ENCODE measurements at places on chromosomes 1 and 21.

GRCh38 chr1:179817789-179818188 lies 59.8 kb downstream of the TOR1AIP2 start:
- H3K27ac ChIP-seq: no peak overlapping the region
- no peak overlapping the region for H3K4me3 ChIP-seq
- no peaks in the 10 kb centered on the region for H3K36me3 ChIP-seq
- H3K27me3 ChIP-seq: no peaks in the 10 kb centered on the region
- no peak for DNase-seq

DNA sequence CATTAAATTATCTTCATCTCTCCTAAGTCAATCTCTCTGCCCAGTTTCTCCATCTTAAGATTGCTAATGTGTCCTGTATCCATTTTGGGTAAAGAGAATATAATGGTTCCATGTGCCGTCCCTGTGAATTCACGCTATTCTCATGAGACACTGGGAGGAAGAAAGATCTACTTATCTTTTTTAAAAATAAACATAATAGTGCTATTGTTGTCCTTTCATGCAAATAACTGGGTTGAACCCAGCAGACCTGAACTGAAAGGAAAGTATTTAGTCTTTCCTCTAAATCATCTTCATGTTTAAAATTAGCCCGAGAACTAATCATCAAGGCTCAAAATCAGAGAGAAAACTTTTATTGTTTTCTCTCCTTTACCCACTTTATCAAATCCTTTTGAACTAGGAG lies 22.4 kb downstream of the SLAMF1 start:
- no peaks in the 10 kb centered on the region for H3K4me1 ChIP-seq
- H3K27ac ChIP-seq: no peak overlapping the region
- no peaks in the 10 kb centered on the region for H3K36me3 ChIP-seq
- no peak for DNase-seq
- no peak overlapping the region for H3K4me3 ChIP-seq

DNA sequence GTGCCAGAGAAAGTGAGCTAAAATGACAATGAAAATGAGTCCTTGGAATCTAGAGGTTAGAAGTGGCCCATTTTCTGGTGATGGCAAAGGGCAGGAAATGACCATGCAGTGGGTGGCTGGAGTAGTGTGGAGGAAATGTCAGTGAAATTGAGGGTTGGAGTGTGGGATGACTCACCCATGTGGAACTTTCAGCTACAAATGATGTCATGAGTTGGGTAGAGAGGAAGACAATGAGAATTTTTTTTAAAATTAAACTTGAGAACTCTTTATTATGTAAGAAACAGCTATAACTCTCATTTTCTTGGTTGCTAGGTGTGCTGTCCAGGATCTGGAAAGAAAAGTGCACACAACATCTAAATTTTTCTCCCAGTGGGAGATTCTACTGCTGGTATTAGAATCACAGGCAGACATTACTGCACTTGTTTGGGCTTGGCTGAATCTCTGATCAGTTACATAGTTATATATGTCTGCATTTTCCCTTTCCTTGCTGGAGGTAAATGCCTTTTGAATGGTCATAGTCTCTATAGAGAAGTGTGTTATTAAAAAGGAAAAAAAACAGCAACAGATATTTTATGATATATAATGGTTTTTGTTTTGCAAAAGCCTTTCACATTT lies 56.8 kb upstream of the GNG12 start:
- H3K4me3 ChIP-seq: no peak overlapping the region
- no peak overlapping the region for H3K27ac ChIP-seq
- H3K27me3 ChIP-seq: no peaks in the 10 kb centered on the region
- no peaks in the 10 kb centered on the region for H3K4me1 ChIP-seq
- DNase-seq: no peak

- H3K27me3 ChIP-seq: no peaks in the 10 kb centered on the region
- H3K4me1 ChIP-seq: peaks cover 33% of the 10 kb centered on the region
- no peaks in the 10 kb centered on the region for H3K36me3 ChIP-seq
Observed at GRCh38 chr1:182200025-182200812, 138.7 kb upstream of the ZNF648 start.

DNA sequence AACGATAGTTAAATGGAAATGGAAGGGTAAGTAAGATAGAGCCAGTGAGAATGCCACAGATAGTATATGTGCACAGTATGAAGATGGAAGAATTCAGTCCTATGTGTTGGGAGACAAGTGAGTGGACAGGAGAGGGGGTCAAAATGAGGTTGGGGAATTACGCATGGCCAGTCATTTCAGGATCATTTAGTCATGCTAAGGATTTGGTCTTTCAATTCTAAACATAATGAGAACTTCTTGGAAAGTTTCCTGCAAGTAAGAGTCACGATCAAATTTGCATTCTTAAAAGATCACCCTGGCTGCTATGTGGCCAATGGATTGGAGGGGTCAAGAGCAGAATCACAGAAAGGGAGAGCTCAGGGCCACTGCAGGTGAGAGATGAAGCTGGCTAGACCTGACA lies 64.0 kb upstream of the KCNK2 start:
- H3K4me1 ChIP-seq: no peaks in the 10 kb centered on the region
- no peak overlapping the region for H3K4me3 ChIP-seq
- no peaks in the 10 kb centered on the region for H3K36me3 ChIP-seq
- DNase-seq: no peak
- H3K27ac ChIP-seq: no peak overlapping the region
